ENCODE measurements at places on chromosomes 3 and 15. TPM values are rescaled to one million over a fixed set of nuclear protein-coding genes. Genes with fewer than 3 reads are reported as not detected.

- H3K4me1 ChIP-seq: no peaks in the 10 kb centered on the region
- H3K36me3 ChIP-seq: no peaks in the 10 kb centered on the region
- no peak for DNase-seq
- H3K27me3 ChIP-seq: no peaks in the 10 kb centered on the region
- no peak overlapping the region for H3K4me3 ChIP-seq
Measured at GRCh38 chr3:127900536-127900935, 14.5 kb upstream of the KBTBD12 start.

- H3K27me3 ChIP-seq: peaks cover under 1% of the 10 kb centered on the region
- no peak for DNase-seq
- H3K4me3 ChIP-seq: no peak overlapping the region
- peaks cover 25% of the 10 kb centered on the region for H3K4me1 ChIP-seq
- no peaks in the 10 kb centered on the region for H3K36me3 ChIP-seq
Measured at GRCh38 chr15:40937762-40938535, 8.8 kb downstream of the DLL4 start.

GRCh38 chr3:191065181-191065805 is 133.7 kb upstream of the OSTN start:
- no peak overlapping the region for H3K4me3 ChIP-seq
- no peak overlapping the region for H3K27ac ChIP-seq
- H3K36me3 ChIP-seq: no peaks in the 10 kb centered on the region

- peak overlapping the region; percentile 71 for H3K27ac ChIP-seq
- no peaks in the 10 kb centered on the region for H3K27me3 ChIP-seq
- H3K4me3 ChIP-seq: peak overlapping the region; percentile 11
- peak; percentile 76 for DNase-seq
Measured at GRCh38 chr3:71087143-71088018, 496.1 kb downstream of the FOXP1 start.

The AHSG gene
- total RNA-seq: not detected
